Tongue (tissue), 3 donors: ENCODE measurements at places on chromosomes 16 and 17. TPM values are rescaled to one million over a fixed set of nuclear protein-coding genes. Genes with fewer than 3 reads are reported as not detected.

GRCh38 chr17:16283705-16284104 is 66.7 kb downstream of the PIGL start:
- no peak for DNase-seq

DNA sequence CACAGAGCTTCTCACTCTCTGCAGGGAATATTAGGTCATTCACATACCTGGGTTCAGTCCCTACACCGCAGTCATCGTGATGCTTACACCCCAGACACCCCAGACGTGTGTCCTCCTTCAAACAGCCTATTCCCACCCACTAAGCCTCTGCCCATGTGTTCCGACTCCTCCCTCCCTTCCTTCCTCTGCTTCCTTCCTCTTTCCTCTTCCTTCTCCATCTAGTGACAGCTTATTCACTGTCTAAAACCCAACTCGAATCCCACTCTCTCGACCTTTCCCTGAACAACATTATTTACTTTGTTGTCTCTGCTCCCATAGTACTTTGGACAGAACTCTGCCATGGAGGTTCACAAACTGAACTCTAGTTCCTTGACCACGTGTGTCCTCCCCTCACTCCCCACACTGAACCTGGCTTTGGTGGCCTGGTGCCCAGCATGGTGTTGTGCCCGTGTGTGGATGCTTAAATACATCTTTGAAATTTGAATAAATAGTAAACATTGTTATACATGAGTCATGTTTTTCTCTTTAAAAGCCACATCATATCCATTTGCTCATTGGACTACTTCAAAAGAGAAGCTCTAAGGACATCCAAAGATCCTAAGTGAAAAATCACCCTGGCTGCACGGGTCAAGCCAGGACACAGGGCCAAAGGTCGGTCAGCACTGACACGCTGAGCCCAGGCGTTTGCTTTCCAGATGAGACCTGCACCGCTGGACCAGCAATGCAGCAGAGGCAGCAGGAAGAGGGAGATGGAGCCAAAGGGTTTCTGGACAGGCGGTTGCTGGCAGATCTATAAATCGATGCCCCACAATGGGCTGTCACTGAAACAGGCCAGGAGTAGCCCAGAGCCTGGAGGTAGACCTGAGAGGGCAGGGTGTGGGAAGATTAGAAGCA is 14.1 kb upstream of the G6PC1 start:
- no peak for DNase-seq

Gene CCL2
- 11.3 TPM for total RNA-seq

Gene CRHR1
- 0.41 TPM for total RNA-seq

DNA sequence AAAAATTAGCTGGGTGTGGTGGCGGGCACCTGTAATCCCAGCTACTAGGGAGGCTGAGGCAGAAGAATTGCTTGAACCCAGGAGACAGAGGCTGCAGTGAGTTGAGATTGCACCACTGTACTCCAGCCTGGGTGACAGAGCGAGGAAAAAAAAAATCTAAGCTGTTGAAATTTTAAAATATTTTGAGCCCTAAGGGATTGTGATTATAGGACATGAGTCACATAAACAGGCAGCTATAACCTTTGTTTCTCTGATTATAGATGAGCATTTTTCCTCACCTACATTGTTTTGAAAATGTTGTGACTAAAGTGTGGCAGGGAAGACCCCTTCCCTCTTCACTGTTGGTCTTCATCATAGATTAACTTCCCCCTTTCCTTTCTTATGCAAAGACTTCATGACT is 135.5 kb downstream of the MGAT5B start:
- DNase-seq = no peak

DNA sequence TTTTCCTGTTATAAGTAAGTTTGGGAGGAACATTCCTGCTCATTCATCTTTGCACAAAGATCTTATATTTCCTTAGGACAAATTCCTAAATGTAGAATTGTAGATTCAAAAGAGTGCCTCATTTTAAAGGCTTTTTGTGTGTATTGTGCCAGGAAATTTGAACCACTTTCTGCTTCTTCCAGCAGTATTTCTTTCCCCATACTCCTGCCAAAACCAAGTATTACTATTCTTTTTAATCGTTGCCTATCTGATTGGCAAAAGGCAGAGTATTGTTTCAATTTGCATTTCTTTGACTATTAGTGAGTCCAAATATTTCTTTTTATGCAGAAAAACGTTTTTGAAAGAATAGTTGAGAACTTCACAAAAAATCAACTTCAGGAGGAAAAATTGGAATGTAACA is 9.3 kb downstream of the ANKS4B start:
- DNase-seq = no peak
